ENCODE measurements at places on chromosomes 1 and 21.

GRCh38 chr1:231781892-231782291, 155.3 kb downstream of the DISC1 start:
- no peak overlapping the region for H3K27ac ChIP-seq
- H3K27me3 ChIP-seq, result no peaks in the 10 kb centered on the region
- no peaks in the 10 kb centered on the region for H3K4me1 ChIP-seq
- DNase-seq, result no peak

GRCh38 chr1:115184260-115184950, 95.1 kb upstream of the TSPAN2 start:
- peak overlapping the region; percentile 58 for H3K27ac ChIP-seq
- no peaks in the 10 kb centered on the region for H3K27me3 ChIP-seq
- H3K36me3 ChIP-seq, result no peaks in the 10 kb centered on the region
- no peak overlapping the region for H3K4me3 ChIP-seq

DNA sequence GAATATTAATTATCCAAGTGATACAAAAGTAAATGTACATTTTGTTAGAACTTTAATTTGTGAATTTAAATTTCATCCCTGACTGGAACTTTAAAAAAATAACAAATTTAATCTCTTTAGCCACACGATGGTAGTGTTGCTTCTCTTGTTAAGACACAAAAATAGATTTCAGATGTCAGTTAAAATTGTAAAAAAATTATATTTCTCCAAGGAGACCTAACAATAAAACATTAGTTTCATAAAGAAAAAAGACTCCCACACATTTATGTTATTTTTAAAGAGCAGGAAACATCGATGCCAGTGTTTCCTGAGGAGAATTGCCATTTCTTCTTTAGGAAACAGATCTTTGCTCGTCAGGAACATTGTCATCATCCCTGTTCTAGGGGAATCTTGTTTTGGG, 74.0 kb upstream of the DEPDC1 start:
- H3K4me3 ChIP-seq, result no peak overlapping the region
- H3K36me3 ChIP-seq, result no peaks in the 10 kb centered on the region
- no peaks in the 10 kb centered on the region for H3K4me1 ChIP-seq
- DNase-seq, result no peak
- H3K27ac ChIP-seq, result no peak overlapping the region
- H3K27me3 ChIP-seq, result no peaks in the 10 kb centered on the region

DNA sequence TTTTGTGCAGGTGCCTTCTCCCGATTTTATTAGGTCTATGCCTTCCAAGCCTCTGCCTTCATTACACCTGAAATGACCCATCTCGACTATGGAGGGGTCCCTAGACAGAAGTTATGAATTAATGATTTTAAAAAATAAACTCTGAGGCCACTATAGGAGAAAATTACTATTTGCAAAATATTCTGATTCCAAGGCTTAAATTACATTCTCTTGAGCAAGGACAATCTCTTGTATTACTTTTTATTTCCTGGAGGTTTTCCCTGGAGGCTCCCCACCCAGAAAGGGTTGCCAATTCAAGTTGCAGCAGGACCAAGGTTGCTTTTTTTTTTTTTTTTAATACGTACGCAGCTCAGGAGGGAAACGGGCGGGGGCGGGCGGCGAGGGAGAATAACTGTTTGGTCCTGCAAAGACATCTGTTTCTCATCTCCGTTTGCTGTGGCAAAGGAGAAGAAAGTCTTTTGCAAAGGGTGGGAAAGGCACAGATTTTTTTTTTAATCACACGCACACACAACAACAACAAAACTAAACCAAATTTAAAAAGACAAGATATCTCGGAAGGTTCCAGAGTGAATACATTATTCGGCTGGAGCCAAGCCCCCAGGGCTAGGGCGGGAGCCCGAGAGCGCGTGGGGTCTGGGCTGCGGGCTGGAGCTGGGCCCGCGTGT, 618 bp upstream of the SERTAD4 start:
- DNase-seq, result no peak
- H3K4me1 ChIP-seq, result peaks cover 18% of the 10 kb centered on the region
- H3K36me3 ChIP-seq, result peaks cover 3% of the 10 kb centered on the region
- H3K27ac ChIP-seq, result no peak overlapping the region
- H3K27me3 ChIP-seq, result no peaks in the 10 kb centered on the region

GRCh38 chr1:172764378-172764777, 105.5 kb downstream of the FASLG start:
- no peak overlapping the region for H3K27ac ChIP-seq
- no peak overlapping the region for H3K4me3 ChIP-seq
- DNase-seq, result no peak
- H3K36me3 ChIP-seq, result no peaks in the 10 kb centered on the region
- 0 out of 2 replicates have a peak, but pooled peaks cover 7% of the 10 kb centered on the region for H3K27me3 ChIP-seq

- H3K27me3 ChIP-seq, result peaks cover 5% of the 10 kb centered on the region
- no peak for DNase-seq
- no peaks in the 10 kb centered on the region for H3K36me3 ChIP-seq
- H3K4me3 ChIP-seq, result no peak overlapping the region
- no peaks in the 10 kb centered on the region for H3K4me1 ChIP-seq
- H3K27ac ChIP-seq, result no peak overlapping the region
Measured at GRCh38 chr1:152502496-152503180, 8.0 kb upstream of the LCE5A start.

All from SJSA1 (cell line).